ENCODE measurements at places on chromosomes 4 and X.

DNA sequence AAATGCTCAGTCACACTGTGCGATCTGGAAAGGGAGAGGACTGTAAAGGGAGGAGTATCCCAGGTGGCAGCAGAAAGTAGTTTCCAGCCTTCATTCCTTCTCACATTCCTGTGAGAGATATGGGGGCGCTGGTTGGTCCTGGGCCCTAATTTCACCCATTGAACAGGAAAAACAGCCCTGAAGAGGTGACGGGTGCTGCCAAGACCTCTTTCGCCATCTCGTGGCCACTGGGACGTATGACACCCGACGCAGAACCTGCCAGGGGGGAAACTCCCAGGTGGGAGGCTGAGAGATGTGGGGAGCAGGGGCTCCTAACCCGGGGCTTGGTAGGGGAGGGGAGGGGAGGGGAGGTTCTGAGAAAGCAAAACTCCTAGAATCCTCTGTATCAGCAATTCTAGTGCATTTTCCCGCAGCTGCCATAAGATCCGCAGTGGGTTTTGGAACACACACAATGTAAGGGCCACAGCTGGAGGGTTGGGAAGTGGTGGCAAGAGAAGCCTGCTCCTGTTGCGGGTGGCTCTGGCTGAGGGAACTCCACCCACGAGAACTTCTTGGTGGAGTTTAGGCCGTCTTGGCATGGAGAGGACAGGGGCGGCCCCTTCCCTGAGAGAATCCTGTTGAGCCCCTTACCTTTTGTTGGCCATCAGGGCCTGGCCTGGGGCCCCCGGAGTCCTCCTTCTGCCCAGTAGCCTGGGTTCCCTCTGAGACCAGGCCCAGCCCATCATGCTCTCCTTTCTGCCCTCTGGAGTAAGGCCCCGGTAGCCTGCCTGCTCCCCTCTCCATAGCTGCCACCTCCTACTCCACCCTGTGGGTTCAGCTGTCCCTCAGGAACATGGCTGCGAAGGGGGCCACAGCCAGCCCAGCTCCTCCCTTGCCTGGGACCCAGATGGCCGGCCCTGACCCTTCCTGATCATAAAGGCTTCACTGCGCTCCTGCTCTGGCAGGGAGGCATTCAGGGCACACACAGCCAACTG is 134.1 kb downstream of the OR13H1 start:
- no peak for DNase-seq

DNA sequence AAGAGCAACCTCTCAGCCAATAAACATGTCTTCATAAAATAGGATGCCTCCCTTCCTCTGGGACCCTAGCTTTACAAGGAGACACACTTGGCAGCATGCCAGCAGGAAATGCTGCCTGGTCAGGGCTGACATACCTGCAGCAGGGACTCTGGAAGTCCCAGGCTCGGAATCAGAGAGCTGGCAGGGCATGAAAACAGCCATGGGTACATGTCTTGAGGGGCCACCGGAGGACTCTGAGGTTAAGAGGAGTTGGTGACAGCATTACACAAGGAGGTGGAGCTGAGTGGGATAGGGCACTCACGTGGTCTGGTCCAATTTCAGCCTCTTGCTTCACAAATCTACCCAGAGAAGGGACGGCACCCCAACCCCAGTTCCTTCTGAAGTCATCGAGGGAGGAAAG is 15.7 kb downstream of the MSX1 start:
- DNase-seq = no peak

- DNase-seq = peak; percentile 17
These were observed 49.2 kb downstream of the GPC4 start for GRCh38 chrX:133365871-133366611.

DNA sequence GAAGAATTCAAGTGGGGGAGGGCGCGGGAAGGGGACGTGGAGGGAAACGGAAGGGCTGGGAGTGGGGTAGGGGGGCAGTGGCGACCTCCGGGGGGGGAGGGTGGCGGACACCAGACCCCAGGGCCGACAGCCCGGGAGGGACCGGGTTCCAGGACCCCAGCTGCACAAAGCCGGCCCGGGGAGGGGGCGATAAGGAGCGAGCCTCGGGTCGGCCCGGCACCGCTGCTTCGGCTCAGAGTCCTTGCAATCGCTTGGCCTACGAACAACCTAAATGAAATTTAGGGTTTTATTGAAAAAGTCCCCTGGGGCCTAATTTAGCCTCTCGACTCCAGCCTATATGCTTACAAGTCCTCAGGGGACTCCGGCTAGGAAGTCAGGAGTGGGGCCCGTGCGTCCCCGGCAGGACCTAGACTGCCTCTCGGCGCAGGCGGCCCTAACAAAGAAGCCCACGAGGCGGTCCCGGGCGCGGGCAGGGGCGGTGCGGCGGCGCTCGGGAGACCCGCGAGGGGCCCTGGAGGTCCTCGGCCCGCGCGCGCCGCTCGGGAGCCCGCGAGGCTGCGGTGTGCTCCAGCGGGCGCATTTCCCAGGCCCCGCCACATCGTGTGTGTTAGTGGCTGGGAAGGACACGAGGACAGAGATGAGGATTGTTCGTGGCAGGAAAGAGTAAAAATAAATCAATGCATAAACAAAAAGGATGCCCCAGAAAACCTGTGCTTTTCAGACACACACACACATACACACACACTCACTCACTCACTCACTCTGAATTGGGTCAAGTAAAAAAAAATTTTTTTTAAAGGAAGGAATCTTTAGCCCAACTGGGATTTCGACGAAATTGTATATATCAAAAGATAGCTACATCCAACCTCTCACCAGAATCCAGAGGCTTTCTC is 70.0 kb downstream of the MGST2 start:
- no peak for DNase-seq

GRCh38 chr4:186755550-186756519 is 32.2 kb upstream of the FAT1 start:
- DNase-seq = no peak

- no peak for DNase-seq
These were observed 6.4 kb upstream of the COMMD8 start for GRCh38 chr4:47469951-47470350.

DNA sequence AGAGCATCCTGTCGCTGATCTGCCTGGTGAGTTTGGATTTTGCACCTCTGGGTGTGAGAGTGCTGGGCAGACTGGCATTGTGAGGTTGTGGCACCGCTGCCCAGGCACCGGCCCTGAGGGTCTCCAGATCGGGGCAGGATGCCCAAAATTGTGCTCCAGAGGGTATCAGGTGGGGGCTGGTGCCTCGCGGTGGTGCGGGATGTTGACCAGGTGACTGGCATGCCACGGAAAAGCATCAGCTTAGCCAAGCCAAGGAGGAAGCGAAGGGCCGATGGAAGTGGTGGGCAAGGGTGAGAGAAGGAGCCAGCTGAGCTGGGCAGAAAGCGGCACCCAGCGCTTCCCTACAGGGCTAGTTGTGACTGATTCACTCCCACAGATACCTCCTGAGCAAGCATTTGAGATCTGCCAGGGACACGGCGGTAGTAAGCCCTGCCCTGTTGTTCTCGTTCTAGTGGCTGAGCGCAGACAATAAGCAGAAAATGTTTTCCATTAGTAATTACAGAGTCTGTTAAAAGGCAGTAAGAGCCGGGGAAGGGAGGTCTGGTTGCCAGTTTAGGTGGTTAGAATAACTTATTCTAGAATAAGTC is 809 bp downstream of the ZFP92 start:
- DNase-seq = no peak

GRCh38 chrX:46849933-46850332 is 13.1 kb downstream of the RP2 start:
- no peak for DNase-seq

GRCh38 chrX:119145241-119145653 is 17.6 kb upstream of the KIAA1210 start:
- DNase-seq = no peak

GRCh38 chr4:140234697-140235060 is 80.7 kb upstream of the MAML3 start:
- no peak for DNase-seq

Measured in non-pigmented ciliary epithelial cell (primary cell).